ENCODE measurements at places on chromosomes 1 and 21. TPM values are rescaled to one million over a fixed set of nuclear protein-coding genes. Genes with fewer than 3 reads are reported as not detected.

DNA sequence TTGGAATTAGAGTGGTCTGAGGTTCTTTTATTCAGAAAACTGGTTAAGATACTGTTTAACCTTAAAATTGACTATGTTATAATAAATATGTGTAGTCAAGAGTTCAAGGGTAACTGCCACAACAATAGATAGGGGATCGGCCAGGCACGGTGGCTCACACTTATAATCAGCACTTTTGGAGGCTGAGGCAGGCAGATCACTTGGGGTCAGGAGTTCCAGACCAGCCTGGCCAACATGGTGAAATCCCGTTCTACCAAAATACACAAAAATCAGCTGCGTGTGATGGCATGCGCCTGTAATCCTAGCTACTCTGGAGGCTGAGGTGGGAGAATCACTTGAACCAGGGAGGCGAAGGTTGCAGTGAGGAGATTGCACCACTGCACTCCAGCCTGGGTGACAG, 39.5 kb downstream of the PDC start:
- DNase-seq = no peak

GRCh38 chr1:202063093-202063492, 52.7 kb downstream of the ELF3 start:
- DNase-seq = no peak

The HOOK1 gene
- polyA plus RNA-seq = 76.2 TPM

The SPRR1A gene
- polyA plus RNA-seq = not detected

DNA sequence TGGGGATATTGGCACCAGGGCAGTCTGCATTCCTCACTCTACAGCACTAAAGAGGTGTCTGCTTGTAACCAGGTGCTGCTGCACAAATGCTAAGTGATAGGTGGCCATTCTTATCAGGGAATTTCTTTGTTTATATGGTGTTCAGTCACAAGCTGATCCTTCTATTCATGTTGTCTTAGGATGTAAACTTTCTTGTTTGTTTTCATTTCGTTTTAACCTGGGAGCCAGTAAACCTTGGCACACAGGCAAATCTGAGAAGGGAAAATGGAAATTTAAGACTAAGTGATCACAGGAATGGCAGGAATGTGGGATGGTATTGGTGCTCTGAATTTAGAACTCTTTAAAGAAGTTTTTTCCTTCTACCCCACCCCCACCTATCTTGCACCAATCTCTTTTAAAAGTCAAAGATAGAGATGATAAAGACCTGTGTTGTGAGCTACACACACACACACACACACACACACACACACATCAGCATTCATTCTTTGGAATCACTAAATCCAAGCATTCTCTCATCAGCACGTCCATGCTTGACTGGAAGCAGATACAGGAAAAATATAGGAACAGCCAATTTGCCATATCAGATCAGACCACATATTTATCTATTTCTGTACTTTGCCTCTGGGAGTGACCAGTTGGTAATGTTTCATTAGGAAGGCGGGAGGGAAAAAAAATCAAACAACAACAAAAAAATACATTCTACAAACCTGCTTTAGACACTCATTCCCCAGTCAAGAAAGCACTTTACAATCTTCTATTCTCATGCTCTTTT, 451.4 kb upstream of the ADGRL2 start:
- no peak for DNase-seq

GRCh38 chr1:33424610-33425009, 6.3 kb downstream of the PHC2 start:
- DNase-seq = no peak

DNA sequence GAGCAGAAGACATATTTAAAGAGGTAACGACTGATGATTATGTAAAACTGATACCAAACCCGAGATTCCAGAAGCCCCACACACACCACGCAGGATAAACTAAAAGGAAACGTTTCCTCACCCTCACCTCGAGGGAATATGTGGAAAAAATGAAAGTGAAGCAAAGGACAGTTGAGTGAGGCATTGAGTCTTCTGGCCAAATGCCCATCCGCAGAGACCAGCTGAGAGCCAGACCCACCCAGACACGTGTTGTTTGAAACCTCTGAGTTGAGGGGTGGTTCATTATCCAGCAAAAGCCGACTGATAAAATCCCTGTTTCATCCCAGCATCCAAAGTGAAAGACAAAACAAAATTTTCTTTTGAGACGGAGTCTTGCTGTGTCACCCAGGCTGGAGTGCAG, 29.6 kb upstream of the PCBP3 start:
- no peak for DNase-seq

DNA sequence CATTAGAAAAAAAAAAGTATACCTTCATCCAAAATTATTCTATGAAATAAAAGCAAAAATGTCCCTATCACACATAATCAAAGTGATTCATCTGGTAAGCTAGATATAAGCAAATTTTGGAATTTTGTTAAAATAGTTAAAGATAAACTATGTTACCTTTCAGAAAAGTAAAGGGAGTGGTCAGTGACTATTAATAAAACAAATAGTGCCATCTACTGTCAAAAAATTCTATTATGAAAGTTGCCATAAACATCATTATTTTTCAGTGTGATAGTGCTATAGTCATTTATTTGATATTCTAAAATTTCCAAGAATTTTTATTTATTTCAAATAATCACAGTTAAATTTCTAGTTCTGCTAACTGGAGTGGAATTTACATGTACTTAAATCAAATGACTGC, 803.7 kb downstream of the KCNT2 start:
- no peak for DNase-seq

GRCh38 chr21:46191257-46191685, 7.0 kb upstream of the SPATC1L start:
- no peak for DNase-seq

The JAM2 gene
- polyA plus RNA-seq = 10.2 TPM

The OR2T11 gene
- polyA plus RNA-seq = not detected

The SAMD13 gene
- 5.8 TPM for polyA plus RNA-seq

The ZNF436 gene
- polyA plus RNA-seq = 37.7 TPM

The IGSF9 gene
- 11.6 TPM for polyA plus RNA-seq

The ACOT11 gene
- polyA plus RNA-seq = 8.8 TPM

- no peak for DNase-seq
Observed at GRCh38 chr1:239655023-239655422, 268.7 kb downstream of the CHRM3 start.

GRCh38 chr1:84428235-84428634, 30.0 kb downstream of the DNASE2B start:
- no peak for DNase-seq

The KCNC4 gene
- 4.4 TPM for polyA plus RNA-seq

DNA sequence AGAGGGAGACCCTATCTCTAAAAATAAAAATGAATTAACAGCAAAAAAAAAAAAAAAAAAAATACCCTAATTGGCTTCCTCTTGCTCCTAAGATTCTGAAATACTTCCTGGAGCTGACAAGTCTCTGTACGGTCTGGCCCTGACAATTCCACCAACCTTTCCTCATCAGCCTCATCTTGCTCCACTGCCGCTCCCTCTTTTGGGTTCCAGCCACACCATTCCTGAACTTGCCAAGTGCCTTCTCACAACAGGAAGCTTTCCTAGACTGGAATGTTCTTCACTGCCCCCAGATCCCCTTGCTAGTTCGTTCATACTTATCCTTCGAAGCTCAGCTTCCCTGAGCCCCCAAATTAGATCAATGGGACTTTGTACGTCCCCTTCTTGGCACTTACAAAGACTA, 37.0 kb downstream of the AKNAD1 start:
- no peak for DNase-seq

DNA sequence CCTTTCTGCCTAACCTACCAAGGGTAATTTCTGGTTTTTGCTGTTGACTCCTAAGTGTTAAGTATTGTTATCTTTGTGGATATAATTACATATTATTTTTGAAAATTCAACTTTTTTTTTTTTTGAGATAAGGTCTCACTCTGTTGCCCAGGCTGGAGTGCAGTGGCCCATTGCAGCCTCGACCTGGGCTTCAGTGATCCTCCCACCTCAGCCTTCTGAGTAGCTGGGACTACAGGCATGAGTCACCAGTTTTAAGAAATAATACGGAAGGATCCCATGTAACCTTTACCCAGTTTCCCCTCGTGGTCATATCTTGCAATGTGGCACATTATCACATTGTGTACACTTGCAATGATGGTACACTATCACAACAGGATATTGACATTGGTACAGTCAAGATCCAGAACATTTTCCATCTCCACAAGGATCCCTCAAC, 3.1 kb downstream of the CHD1L start:
- no peak for DNase-seq

DNA sequence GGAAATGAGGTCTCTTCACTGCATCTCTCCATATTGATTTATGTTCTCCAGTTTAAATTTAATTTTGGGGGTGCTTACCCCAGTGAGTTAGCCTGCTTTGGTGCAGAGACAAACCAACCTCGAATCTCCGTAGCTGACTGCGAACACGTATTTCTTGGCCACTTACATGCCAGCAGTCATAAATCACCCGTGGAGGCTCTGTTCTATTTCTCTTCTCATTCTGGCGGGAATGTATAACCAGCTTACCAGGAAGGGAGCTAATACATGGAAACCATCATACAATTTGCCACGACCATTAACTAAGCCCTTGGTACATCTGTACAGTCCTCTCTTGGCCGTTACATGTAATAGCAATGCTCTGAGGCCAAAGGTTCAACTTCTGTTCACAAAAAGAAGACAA, 148.0 kb downstream of the PLA2G4A start:
- no peak for DNase-seq

DNA sequence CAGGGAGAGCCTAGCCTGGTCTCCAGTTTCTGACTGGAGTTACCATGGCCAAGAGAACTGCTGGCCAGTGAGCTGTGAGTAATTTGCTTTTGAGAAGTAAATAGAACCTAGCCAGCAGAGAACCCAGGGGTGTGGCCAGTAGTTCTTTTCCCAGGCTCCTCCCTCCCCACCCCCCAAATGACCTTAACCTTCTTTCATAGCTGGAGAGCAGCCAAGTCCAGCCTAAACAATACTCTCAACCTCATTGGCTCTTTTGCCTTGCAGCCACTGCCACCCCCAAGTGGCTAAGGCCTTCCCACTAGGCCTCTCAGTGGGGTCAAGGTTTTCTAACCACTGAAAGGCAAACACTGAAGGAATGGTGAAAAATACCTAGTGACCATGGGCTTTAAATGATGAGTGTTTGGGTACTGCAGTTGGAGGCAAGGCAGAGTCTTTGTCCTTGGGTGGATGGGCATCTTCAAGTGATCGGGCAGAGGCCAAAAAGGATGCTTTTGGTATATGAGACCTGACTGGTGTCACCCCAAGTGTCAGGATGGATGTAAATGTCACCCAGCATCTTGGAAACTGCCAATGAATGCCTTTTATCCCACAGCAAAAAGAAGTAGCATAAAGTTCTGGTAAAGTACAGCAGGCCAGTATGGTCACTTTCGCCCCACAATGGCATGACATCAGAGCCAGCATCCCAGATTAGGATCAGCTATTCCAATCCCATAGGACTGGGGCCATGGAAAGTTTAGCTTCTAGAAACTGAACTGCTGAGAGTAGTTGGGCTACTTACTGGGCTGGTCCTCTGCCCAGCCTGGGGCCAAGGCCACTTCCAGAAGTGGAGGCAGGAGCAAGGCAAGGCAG, 3.5 kb upstream of the PIGV start:
- DNase-seq = no peak

DNA sequence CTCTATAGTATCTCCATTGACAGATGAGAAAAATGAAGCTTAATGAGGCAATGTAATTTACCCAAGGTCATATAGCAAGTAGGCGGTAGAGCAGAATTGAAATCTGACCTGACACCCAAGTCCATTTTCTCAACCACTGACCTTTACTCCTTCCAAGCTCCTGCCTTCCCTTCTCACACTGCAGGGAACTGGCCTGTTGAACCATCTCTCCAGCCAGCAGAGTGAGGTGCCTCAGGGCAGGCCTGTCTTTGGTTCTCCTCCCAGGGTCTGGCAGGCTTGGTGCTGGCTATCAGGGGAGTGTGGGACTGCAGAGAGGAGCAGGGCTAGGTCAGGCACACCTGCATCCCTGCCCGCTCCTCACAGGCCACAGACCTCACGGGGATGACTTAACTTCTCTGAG, 126.8 kb downstream of the BEND5 start:
- no peak for DNase-seq

Measured in right renal cortex interstitium (tissue), 3 donors.